ENCODE measurements at places on chromosomes 16 and 17. TPM values are rescaled to one million over a fixed set of nuclear protein-coding genes. Genes with fewer than 3 reads are reported as not detected.

NPIPA7 gene
- not detected for total RNA-seq

STX1B gene
- total RNA-seq, result 0.77 TPM

CES3 gene
- total RNA-seq, result not detected

CCL7 gene
- 1.7 TPM for total RNA-seq

RNF112 gene
- total RNA-seq, result not detected

APOBR gene
- total RNA-seq, result not detected

KRT40 gene
- not detected for total RNA-seq

PHKB gene
- 33.4 TPM for total RNA-seq

HBQ1 gene
- 1.4 TPM for total RNA-seq

PYDC1 gene
- total RNA-seq, result not detected

GLP2R gene
- not detected for total RNA-seq

HOXB1 gene
- total RNA-seq, result not detected

ACAP1 gene
- under 0.01 TPM for total RNA-seq

WSCD1 gene
- 0.33 TPM for total RNA-seq

NME4 gene
- total RNA-seq, result 155 TPM

TUBG2 gene
- total RNA-seq, result 11.9 TPM

ZSCAN10 gene
- not detected for total RNA-seq

TPSB2 gene
- total RNA-seq, result not detected

ZPBP2 gene
- total RNA-seq, result not detected

G6PC1 gene
- total RNA-seq, result under 0.01 TPM

NPIPA2 gene
- total RNA-seq, result not detected

CDH15 gene
- 0.77 TPM for total RNA-seq

CLEC10A gene
- not detected for total RNA-seq

OTOA gene
- 0.31 TPM for total RNA-seq

C17orf67 gene
- total RNA-seq, result 0.33 TPM
